ENCODE measurements at places on chromosomes 7 and 10.

DNA sequence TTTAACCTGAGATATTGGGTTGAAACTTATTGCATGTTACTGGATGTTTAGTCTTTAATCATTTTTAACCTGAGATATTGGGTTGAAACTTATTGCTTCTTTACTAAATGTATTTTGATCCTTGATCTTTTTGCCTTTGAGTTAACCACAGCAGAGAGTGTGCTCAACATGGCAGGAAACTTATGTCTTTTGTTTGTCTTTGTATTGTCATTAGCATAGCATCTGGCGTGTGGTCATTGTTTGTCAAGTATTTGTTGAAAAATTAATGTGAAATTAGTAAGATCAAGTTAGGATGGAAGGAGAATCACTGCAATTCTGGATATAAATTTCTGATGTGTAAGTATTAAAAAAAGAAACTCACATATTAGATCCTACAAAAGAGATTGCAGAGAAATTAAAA, 8.2 kb downstream of the MRC1 start:
- DNase-seq = no peak

DNA sequence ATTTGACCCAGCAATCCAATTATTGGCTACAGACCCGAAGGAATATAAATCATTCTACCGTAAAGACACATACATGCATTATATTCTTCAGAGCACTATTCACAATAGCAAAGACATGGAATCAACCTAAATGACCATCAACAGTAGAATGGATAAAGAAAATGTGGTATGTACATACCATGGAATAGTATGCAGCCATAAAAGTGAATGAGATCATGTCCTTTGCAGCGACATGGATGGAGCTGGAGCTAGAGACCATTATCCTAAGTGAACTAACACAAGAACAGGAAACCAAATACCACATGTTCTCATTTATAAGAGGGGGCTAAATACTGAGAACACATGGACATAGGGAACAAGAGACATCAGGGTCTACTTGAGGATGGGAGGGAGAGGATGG, 44.0 kb downstream of the LMBR1 start:
- no peak for DNase-seq

GRCh38 chr7:44394112-44394447, 68.7 kb upstream of the CAMK2B start:
- no peak for DNase-seq

DNA sequence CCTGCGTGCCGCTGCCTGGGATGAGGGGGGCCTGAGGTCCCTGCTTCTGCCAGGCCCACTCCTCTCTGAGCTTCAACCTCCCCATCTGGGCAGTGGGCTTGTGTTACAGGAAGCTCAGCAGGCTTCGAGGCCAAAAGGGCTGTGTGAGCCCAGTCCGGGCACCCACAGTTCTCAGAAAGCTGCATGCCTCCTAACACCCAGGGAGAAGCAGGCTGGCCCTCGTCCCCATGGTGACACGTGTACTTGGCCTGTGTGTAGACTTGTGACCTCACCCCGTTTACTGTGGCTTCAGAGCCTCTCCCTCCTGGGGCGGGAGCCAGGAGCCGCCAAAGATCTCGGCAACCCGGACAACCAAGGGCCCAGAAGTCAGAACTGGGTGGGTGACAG, 2.2 kb upstream of the GRIFIN start:
- DNase-seq = no peak

DNA sequence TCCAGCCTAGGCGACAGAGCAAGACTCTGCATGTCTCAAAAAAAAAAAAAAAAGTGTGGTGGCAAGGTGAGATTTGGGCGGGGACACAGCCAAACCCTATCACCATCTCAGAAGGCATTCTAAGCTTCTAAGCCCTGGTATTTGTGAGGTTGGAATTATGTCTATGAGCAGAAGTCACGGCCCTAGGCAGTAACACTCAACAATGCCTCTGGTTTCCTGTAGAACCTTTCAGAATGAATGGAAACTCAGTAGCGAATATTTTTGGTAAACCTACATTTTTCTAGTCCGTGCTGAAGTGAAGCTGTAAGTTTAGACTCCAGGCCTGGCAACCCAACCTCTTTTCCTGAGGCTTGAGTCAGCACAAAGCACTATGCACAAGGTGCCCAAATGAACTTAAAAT, 88.3 kb downstream of the FAM107B start:
- no peak for DNase-seq

- DNase-seq = peak; percentile 59
Observed at GRCh38 chr10:43120929-43121314, 17.3 kb upstream of the CSGALNACT2 start.

DNA sequence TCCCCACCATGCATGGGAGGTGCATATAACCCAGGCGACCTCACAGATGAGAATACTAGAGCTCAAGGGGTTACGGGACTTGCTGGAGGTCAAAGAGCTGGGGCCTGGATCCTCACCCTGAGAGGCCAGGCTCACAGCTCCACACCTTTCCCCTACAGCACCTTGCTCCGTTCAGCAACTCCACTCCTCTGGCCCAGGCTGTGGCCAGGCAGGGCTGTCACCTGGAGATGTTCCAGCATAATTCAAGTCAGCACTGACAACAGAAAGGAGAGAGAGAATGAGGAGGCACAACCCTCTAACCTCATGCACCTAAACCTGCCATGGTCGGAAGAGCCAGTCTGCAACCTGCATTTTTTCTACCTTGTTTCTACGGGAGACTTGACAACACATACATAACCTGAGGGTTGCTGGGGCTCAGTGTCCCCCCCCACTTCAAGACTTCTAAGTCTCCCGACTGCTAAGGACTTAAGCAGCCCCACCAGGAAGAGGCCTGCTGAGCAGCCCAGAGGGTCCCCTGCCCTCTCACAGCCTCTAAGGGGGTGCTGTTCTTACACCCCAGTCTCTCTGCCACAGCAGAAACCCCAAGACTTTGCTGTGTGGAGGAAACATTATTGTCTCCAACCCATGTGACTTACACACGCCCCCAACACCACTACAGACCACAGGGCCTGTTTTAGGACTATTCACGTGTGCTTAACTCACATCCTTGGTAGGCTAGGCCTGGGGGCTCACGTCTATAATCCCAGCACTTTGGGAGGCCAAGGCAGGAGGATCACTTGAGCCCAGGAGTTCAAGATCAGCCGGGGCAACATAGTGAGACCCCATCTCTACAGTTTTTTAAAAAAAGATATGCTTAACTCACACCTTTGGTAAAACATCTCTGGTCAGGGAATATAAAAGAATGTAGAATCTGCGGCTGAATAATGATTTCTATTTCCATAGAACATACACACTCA, 175.6 kb downstream of the FAM107B start:
- DNase-seq = no peak

DNA sequence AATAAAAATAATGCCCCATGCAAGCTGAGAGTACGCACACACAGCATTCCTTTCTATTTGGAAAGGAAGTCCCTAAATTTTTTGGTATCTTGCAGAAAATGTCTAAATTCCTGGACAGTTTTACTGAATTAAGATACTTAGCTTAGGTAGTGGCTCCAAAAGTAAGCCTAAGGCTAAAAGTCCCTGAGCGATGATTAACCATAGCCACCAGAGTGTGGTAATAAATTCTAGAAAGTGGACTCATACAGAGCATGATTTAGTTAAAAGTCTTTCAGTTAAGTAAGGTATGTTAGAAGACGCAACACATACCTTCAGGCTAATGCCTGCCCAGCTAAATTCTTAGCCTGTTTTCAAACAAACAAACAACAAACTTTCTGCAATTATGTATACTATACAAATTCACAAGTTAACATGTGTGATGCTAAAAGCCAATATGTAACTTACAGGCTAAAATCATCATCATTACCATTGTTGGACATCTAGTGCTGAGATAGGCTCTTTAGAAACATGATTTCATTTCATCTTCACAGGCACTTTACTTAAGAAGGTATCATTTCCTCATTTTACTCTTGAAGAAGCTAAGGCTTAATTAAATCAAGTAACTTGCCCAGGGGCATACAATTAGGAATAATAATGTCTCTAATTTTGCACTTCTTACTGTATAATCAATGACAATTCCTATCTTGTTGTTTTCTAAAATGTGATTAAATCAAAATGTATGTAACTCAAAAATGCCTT, 261.4 kb upstream of the YAE1 start:
- no peak for DNase-seq
